Right renal pelvis (tissue), 4 donors: ENCODE measurements at places on chromosomes 12 and 14.

- no peak for DNase-seq
These were observed 14.1 kb upstream of the MIS18BP1 start for GRCh38 chr14:45267071-45267470.

DNA sequence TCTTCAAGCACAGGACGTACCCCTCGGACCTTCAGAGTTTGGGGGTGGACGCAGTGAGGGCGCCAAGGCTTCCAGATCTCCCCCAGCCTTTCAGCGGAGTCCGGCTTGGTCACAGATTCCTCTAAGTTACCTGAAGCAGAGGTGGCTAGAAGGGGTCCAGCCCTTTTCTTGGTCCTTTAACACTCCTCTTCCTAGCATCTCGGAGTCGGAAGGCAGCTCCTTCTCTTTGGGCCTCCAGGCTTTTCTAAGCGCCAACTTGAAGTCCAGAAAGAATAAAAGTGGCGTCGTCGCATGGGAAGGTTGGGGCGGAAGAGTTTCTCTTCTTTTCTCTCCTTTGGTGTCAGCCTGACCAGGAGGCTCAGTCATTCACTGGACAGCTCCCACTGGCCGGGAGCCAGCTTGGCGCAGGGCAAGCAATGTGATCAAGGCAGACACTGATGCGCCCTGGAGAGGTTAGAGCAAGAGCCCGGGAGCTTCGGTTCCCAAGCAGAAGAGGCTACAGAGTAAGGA, 9.6 kb downstream of the OR6S1 start:
- DNase-seq = no peak

DNA sequence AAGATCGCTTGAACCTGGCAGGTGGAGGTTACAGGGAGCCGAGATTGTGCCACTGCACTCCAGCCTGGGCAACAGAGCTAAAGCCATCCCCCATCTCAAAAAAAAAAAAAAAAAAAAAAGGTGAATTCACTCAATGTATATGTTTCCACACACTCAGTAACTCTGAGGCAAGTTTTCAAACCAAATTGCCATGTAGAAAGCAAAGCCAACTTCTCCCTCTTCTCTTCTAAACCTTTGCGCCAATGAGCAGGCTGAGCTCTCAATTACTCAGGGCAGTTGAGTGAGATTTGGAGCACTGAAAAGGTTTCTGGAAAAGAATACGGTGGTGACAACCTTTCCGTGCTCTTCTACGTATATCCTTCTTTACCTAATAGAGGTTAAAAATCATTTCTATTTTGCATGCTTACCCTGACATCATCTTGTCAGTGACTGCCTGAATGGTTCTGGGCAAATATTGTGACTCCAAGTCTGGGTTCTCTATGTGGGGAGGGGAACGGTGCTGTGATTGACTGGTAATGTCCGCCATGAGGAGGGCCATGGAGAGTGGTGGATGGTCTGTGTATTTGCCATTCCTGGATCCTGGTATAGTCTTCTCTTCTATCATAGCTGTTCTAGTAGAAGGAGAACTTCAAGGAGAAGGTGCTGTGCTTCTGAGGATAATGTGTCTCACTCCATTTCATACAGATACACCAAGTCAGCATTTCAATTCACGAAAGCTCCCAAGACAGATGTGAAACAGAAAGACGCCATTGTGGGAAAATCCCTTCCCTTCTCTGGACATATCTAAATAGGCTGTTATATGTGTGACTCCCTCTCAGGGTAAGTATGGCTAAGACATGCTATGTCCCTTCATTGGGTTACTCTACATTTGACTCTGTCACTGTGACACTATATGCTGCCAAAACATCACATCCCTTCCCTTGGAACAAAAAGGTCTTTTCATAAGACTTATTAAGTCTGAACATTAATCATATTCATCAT, 46.2 kb upstream of the MED13L start:
- DNase-seq = no peak

- no peak for DNase-seq
These were observed 54.8 kb downstream of the TUNAR start for GRCh38 chr14:95931384-95931783.

DNA sequence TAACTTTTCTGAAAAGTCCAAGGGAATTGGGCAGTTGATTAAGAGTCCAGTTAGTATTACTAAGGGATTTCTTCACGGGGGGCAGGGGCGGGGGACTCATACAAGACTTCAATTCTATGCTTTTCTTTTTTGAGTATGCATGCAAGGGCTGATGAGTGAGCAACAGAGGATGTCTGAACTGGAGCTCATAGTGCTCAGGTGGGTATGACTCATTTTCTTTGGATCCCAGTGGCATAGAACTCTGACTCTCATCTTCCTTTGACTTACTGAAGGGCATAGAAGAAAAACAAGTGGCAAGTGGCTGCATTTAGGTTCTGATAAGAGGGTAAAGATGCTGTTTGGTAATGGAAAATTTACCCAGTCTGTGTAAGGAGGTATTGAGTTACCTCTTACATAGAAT, 749.2 kb downstream of the NOVA1 start:
- no peak for DNase-seq

DNA sequence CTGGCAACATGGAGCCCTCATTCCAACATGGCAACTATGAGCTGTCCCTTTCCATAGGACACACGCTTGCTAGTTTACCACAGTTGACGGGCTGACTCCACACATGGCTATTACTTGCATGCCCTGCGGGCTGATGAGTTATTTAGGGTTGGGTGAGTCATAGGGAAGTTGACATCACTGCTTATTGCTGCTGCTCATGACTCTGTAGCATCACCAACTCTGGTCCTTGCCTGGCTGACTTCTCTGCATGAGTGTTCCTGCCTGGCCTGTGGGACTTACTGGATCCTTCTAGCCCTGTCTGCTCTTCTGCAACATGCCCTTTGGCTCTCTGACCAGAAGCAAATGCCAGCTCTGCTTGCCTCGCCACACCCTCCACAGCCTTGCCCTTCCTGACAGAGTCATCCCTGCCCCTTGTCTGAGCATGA, 199.5 kb downstream of the ANO6 start:
- DNase-seq = no peak
